Mucosa of gallbladder (tissue), 1 donor: ENCODE measurements at places on chromosomes 5 and 9. TPM values are rescaled to one million over a fixed set of nuclear protein-coding genes. Genes with fewer than 3 reads are reported as not detected.
A peak's percentile ranks its signal among the peaks of the same experiment; 100 is the strongest.

DNA sequence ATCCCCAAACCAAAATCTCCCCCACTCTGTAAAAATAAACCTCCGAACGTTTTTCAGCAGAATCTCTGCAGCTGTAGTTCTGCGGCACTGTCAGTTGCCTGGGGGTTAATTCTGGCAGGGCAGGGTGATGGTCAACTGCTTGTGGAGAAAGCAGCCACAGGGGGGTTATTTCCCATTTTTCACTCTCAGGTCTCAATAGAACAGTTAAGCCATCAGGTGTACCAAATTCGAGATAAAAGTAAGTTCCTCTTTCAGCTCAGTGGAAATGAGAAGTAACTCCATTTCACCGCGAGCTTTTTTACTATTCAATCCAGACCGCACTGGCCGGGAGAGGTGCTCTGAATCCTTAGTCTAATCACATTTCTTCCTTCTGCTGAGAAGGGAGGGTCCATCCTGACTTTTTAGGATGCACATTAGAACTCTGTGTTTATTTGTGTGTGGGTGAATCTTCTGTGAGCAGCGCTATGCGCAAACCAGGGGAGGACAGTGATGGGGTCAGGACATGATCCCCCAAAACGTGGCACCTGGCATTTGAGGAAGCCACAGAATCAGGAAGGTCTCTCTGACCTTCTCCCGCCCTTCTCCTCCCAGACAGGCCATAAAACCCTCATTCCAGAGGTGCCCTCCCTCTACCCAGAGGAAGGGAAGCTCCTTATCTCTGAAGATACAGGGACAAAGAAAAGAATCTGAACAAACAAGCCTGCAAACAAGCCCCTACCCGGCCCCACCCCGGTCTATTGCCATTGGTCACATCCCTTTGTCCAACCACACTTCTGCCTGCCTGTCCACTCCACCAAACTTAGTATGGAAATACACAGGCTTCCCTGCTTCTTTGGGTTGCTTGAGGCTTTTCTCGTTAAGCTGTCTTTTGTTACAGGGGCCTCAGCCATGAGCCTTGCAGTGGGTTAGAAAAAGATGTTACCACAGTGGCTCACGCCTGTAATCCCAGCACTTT lies 229.0 kb downstream of the ROR2 start:
- no peak for DNase-seq

DNA sequence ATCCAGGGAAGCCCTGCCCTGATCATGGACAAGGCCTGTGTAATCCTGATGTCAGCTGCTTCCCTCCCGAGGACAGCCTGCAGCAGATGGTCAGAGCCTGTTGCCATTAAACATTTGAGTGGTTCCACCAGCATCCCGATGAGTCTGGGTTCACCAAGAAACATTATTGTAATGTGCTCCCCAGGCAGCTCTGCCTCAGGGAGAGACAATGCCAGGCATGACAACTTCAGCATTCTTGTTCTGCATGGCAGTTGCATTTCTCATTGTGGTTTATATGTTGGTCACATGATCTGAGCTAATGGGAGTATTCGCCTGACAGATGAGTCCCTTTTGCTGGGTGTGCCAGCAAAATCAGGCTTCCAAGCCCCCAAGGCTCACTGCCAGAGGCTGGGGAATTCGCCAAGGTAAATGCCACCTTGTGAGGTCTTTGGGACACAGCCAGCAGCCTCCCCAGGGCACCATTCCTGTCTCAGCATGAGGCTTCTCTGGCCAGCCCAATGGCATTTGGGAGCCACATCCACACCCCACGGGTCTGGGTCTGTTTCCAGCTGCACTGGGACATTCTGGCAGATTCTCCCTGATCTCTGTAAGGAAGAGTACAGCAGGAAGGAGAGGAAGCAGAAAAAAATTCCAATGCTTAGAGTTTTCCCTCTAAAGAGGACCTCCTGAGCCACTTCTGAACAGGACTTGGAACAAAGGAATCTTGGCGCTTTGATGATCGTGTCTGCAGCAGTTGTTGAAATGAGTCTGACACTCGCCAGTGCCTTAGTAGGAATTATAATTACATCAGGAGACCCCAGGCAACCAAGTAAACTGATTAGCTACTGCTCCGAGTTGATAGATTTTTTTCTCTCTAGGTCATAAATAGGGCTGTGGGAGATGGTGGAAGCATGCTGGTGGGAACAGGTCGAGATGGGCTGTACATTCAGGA lies 18.7 kb downstream of the KCNIP1 start:
- no peak for DNase-seq

DNA sequence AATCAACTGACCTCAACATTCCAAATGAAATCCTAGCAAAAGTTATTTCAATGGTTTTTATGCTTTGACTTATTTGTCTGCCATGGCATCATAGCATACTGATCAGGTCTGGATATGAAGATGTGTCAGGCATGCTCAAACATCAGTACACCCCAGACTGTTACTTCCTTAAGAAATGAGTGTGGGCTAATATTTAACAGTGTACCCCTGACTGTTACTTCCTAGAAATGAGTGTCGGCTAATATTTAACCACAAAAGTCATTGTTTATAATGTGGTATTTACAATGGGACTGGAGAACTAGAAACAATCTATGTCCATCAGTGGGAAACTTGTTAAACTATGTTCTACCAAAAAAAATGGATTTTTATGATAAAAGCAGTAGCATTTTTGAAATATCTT lies 38.1 kb upstream of the HNRNPA0 start:
- no peak for DNase-seq

- no peak for DNase-seq
These were observed 49.5 kb downstream of the SLF1 start for GRCh38 chr5:94667937-94668336.

GRCh38 chr9:127568971-127569885 lies 42.8 kb upstream of the STXBP1 start:
- peak; percentile 76 for DNase-seq

GRCh38 chr9:127126971-127127370 lies 4.5 kb upstream of the ANGPTL2 start:
- DNase-seq = no peak

GRCh38 chr9:37284636-37285035 lies 137.9 kb upstream of the GRHPR start:
- no peak for DNase-seq

DNA sequence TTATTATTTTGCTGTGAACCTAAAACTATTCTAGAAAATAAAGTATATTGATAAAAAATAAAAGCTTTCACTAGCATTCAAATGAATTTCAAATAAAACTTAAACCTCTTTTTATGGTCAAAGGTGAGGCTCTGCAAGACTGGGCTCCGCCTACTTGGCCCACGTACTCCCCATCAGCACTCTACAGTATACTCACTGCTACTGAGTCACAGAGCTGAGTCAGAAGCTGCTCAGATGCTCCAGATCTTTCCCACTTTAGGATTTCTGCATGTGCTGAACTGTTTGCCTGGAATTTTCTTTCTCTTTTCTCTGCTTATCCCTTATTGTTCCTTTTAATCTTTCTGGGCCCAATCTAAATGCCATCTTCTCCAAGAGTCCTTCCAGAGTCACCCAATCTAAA lies 331.9 kb upstream of the CCNG1 start:
- no peak for DNase-seq

Gene CARD6
- 21.9 TPM for total RNA-seq

Gene ELAVL2
- 0.23 TPM for total RNA-seq
